ENCODE measurements at places on chromosomes 7 and 10.

- DNase-seq: no peak
These were observed 923.0 kb downstream of the REEP3 start for GRCh38 chr10:64444163-64444562.

- DNase-seq: no peak
These were observed 102.5 kb downstream of the C10orf105 start for GRCh38 chr10:71616817-71617654.

DNA sequence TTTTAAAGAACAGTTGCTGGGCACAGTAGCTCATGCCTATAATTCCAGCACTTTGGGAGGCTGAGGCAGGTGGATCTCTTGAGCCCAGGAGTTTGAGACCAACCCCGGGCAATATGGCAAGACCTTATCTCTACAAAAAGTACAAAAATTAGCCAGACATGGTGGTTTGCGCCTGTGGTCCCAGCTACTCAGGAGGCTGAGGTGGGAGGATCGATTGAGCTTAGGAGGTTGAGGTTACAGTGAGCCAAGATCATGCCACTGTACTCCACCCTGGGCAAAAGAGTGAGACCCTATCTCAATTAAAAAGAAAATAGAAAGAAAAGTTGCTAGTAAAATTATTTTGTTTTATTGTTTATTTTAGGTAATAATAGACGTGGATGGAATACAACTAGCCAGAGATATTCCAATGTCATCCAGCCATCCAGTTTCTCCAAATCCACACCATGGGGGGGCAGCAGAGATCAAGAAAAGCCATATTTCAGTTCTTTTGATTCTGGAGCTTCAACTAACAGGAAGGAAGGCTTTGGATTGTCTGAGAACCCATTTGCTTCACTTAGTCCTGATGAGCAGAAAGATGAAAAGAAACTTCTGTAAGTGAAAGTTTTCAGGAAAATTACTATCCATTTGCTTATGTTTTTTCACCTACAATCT is 3.0 kb downstream of the NUP42 start:
- no peak for DNase-seq

DNA sequence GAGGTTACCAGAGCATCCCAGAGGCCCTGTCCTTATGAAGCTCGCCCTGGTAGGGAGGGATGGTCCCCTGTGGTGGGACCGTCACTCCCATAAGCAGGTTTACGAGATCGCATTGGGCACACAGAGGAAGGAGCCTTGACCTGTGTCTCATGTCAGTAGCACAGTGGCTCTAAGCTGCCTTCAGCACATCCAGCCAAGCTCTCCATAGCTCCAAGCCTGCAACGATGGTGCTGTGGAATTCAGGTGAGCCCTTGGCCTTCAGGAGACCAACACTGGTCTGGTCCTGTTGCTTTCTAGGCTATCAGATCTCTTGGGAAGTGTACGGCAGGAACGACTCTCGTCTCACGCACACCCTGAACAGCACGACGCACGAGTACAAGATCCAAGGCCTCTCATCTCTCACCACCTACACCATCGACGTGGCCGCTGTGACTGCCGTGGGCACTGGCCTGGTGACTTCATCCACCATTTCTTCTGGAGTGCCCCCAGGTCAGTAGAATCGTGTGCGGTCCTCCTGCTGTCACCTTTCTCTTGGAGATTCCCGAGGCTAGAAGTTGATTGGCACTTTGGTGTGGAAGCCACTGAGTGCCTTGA is 605.3 kb upstream of the FOXK1 start:
- no peak for DNase-seq

DNA sequence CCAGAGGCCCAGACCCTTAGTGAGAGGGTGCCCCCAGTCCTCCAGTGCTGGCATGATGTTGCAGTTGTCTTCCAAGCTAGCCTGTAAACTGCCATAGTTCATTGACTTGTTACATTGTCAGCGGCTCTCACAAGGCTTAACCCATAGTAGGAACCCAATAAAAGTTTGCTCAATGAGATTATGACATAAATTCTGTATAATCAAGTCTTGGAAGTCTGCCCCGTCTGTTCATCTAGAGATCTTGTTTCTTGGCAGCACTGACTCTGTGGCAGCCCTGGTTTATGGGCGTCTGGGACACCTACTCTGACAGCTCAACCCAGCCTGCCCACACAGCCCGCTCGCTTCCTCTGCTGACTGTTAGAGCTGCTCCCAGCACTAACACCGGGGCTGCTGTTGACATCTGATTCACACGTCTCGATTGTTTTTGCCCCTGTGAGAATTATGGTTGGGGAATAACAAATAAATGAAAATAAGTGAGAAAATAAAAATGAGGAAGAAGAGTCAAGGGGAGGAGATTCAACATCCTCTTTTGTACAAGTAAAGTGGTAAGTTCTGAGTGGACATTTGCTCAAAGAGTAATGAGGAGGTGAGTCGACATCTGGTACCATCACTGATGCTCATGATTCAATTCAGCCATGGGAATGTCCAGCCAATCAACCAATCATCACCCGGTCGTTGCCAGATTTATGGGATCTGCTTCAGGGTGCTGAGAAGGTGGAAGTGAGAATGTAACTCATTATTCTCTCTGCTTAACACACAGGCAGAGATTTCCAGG is 160.8 kb downstream of the SPAG6 start:
- DNase-seq: no peak

DNA sequence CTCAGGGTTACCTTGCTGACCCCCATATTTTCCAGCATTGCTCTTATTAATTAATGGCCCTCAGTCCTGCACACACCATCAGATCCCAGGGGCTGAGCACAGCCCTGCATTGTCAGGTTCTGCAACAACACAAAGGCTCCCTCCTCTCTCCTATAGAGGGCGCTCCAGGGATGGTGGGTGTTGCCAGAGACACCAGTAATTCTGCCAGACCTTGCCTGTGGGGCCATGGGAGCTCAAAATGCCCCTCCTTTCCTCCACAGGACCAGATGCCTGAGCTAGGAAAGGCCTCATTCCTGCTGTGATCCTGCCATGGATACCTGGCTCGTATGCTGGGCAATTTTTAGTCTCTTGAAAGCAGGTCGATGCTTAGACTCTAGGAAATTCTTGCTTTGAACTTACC is 42.8 kb upstream of the PRSS58 start:
- DNase-seq: no peak

DNA sequence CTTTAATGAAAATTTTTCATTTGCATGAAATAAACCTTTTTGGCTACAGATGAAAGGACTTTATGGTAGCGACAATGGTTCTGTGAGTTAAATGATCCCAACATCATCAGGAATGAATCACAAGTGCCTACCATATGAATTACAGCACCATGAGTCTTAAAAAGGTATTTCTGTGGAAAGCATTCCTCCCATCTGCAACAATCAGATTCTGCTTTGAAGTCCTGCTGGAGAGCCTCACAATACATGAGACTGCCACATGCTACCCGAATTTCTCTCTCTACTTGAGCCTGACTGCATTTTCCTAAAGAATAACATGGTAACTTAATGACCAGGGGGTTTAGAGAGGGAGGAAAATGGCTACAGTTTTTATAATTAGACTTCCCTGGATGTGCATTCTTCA is 190.3 kb downstream of the TWIST1 start:
- no peak for DNase-seq

DNA sequence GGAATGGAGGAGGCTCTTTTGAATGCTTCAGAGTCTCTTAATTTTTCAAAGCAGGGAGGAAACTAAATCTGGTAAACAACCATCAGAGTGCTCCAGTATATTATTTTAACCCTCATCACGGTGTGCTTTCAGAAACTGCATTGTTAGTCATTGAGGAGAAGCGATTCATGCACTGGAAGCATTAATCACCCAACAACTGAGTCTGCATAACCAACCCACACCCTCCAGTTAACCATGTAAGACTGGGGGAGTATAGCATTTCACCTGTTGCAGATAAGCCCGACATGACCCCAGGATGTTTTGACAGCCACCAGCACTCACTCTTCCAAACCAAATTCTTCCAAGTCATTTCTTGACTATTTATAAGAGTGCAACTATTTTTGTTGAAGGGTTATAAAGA is 257.6 kb downstream of the GATA3 start:
- DNase-seq: no peak

- DNase-seq: no peak
These were observed 42.8 kb downstream of the MGMT start for GRCh38 chr10:129509835-129510234.

- DNase-seq: no peak
These were observed 20.8 kb downstream of the VWA2 start for GRCh38 chr10:114259824-114260223.

DNA sequence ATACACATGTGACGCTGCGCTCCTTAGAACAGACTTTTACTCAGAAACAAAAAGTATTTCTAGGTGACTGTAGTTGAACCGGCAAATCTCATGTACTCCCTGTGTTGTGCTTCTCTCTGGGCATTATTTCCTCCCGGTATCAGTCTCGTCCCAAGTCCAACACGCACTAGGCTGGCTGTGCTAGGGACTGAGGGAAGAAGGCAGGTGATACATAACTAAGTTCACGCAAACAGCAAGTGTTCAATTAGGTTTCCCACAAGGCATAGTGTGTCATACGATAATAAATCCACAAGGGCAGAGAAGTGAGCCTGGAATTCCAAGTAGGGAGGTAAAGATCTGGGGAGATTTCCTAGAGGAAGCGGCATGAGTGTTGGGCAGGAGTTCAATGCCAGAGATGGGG is 20.4 kb downstream of the FAM53B start:
- no peak for DNase-seq

GRCh38 chr10:107577221-107577620 is 412.7 kb upstream of the SORCS1 start:
- no peak for DNase-seq

- DNase-seq: no peak
These were observed 119.8 kb upstream of the LANCL2 start for GRCh38 chr7:55245271-55245723.

DNA sequence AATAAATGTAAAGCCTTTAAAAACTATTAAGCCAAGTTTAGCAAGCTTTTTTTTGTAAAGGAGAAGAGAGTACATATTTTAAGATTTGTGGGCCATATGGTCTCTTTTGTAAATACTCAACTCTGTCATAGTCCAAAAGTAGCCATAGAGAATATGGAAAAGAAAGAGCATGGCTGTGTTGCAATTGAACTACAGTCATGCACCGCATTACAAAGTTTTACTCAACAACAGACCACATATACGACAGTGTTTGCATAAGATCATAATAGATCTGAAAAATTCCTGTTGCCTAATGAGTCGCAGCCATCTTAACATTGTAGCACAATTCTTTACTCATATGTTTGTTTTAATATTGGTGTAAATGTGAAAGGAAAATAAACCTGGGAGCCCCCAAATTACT is 440.8 kb downstream of the HTR7 start:
- no peak for DNase-seq

DNA sequence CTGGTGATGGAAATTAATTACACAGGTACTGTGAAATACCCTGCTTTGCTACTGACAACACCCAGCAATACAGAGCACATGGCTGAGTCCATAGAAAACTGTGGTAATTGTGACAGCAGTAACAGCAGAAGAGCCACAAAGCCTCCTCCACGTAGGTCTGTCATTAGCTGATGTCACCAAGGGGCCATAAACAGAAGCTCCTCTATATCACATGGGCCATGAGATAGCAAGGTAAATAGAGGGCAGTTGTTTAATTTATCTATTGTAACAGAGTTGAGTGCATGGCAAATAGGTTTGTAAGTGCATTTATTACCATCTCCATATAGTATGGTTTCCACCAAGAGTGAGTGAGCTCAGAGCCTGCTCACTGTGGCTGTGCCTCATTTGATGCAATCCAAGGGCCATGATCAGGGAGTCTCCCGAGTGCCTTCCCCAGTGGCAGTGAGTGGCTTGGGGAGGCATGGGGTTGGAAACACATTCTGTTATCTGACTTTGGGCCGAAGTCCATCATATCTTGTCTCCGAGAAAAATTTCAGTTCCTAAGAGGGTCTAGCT is 281.2 kb downstream of the SKAP2 start:
- DNase-seq: peak; percentile 62

DNA sequence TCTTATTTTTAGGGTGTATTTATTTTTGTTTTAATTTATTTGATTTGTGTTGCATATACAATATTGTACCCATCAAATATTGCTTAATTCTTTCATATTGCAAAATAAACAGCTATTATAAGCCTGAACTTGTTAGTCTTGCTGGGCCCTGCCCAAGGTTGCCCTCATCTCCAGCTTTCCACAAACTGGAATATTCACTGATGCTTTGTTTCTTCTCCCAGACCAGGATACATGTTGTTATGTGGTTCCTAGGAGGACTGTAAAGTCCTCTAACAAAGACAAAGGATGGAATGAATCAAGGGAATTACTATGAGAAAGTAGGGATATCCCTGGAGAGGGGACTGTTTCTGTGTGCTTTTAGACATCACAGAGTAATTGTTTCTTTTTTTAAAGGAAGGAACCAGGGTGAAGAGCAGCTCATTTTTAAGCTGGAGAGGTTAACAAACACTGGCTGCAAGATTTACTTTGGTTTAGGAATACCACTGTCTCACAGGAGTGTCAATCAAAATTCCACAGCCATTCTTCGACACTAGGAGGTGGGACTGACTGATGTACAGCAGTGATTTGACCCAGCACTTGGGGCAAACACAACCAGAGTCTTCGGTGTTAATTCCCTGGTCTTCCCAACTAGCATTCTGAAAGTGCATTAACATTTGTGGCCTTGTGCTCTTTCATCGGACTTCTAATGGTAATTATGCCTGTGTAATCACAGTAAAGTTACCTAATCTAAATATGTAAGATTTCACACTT is 14.8 kb upstream of the CD36 start:
- DNase-seq: no peak

- no peak for DNase-seq
These were observed 195.4 kb upstream of the GHITM start for GRCh38 chr10:83943920-83944319.

- DNase-seq: no peak
These were observed 951.0 kb downstream of the LRMDA start for GRCh38 chr10:76382381-76382851.

- no peak for DNase-seq
These were observed 13.2 kb upstream of the TRA2A start for GRCh38 chr7:23544913-23545354.

DNA sequence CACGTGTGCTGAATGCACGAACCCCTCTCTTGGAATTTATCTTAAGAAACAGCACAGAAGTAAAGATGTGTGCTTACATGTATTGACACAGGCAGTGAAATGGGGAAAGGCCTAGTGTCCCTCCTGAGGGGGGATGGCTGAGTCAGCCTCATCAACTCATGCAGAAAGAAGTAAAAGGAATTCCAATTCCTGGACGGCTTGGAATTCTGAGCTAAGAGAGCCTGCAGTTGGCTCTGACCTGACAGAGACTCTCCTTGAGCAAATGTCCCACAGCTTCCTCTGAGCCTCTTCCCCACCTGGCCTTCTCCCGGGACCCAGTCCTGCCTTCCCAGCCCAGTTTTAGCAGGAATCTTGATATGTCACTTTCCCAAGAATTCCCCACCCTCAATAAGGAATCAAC is 542.4 kb upstream of the ADARB2 start:
- DNase-seq: no peak

GRCh38 chr10:28496481-28496961 is 36.4 kb upstream of the WAC start:
- DNase-seq: no peak

All from NCI-H187 (cell line).